ENCODE measurements at places on chromosomes 2 and 18. TPM values are rescaled to one million over a fixed set of nuclear protein-coding genes. Genes with fewer than 3 reads are reported as not detected.

SNED1 gene
- total RNA-seq, result 6.7 TPM

HTR2B gene
- not detected for total RNA-seq

UGT1A5 gene
- not detected for total RNA-seq

NR4A2 gene
- total RNA-seq, result 1.6 TPM

PIEZO2 gene
- 0.11 TPM for total RNA-seq

EFR3B gene
- total RNA-seq, result 4.1 TPM

INO80C gene
- total RNA-seq, result 21.3 TPM

RFX8 gene
- total RNA-seq, result not detected

C2orf80 gene
- total RNA-seq, result not detected

CDH19 gene
- total RNA-seq, result 25.1 TPM

TUBA3E gene
- 80.0 TPM for total RNA-seq

SIX2 gene
- total RNA-seq, result 0.65 TPM

SH2D6 gene
- not detected for total RNA-seq
